Mammary epithelial cell (primary cell): ENCODE measurements at places on chromosomes 16 and 17. TPM values are rescaled to one million over a fixed set of nuclear protein-coding genes. Genes with fewer than 3 reads are reported as not detected.

DNA sequence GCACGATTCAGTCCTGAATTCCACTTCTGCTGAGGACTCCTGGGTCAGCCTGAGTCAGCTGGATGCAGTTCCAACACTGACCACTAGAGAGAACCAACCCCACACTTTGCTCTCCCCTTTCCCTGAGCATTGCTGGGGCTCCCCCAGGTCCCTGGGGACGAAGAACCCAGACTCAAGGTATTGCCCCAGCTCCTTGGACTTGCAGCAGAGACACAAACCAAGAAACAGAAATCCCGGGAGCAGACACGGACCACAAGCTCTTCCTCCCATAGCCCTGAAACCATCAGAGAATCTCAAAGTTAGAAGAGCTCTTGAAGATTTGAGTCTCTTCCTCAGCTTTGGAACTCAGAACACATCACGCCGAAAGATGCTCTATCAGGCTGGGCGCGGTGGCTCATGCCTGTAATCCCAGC, 678 bp upstream of the GH1 start:
- DNase-seq, result peak; percentile 38

DNA sequence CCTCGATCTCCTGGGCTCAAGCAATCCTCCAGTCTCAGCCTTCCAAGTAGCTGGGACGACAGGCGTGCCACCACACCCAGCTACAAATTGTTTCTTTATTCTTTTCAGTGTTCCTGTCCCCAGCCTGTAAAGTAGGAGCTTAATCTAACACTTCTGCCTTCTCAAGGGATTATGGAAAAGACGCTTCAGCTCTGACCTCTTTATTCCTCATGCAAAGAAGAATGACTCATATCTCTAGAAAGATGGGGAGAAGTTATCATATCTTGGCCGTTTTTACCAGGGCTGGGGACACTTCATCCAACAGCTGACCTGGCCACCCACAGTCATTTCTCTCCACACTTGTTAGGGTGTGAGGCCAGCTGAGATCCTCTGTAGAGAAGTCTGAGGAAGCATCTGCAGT, 172.6 kb downstream of the HAPSTR1 start:
- DNase-seq, result no peak

- peak; percentile 26 for DNase-seq
Measured at GRCh38 chr17:1485423-1486376, 6.8 kb downstream of the MYO1C start.

Gene HS3ST3A1
- 1.4 TPM for polyA plus RNA-seq

GRCh38 chr16:56400458-56400857, 24.9 kb downstream of the AMFR start:
- no peak for DNase-seq

DNA sequence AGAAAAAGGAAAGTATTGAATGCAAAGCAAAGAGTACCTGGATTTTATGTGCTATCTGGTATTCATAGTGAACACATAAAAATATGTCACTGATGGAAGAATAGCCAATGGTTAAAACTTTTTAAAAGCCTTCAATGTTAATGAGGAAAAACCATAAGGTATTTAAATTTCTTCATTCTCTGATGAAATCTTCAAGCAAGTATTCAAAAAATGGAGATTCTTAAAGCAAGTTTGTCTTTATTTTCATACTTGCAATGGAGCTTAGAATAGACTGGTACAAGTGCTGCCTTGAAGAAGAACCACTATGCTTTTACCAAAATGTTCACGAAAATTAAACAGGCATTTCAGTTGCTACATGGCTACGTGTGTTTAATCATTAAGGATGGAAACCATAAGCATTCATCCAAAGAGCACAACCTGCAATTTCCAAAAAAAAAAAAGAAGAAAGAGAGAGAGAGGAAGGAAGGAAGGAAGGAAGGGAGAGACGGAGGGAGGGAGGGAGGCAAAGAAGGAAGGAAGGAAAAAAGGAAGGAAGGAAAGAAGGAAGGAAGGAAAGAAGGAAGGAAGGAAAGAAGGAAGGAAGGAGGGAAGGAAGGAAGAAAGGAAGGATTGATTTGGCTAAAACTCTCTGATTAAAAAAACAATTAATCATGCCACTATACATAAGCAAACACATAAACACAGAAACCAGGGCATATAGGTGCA, 17.6 kb downstream of the HS3ST3A1 start:
- no peak for DNase-seq

DNA sequence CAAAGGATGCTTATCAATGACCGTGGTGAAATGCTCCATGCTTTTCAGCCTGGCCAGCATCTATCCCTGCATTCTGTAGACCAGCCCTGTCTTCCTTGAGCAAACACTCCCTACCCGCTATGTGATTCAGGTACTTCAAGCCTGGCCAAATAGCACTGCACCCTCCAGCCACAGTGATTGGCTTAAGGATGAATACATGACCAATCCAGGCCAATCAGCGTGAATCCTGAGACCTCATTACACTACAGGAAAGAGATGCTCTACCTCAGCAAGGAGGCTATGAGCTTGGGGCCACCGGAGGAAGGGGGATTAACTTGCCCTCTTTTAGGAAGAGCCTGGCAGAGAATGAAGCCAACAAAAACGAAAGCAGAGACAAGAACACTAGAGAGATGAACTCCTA, 162.5 kb downstream of the ZNF423 start:
- no peak for DNase-seq

DNA sequence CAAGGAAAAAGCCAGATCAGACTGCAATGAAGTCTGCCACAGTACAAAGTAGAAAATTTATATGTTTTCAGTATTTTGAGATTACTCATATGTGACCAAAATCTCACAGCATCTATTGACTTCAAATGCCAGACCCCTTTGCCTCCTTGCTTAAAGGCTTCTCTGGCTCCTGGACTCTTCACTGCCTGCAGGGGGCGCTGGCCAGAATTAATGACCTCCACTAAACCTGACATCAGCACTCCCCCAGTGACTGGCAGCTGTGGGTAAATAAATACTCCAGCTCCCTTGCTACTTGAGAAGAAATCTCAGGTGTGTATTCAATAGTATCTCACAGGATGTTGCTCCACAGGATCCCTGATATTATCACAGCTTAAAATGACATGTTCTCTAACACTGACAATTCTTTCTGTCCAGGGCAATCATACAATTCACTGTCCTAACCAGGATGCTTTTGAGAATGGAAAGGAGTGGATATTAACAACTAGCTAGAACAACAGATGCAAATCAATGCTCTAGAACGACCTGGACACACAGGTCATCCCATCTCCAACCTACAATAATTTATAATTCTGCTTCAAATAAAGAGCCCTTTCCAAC, 4.0 kb downstream of the BECN1 start:
- DNase-seq, result peak; percentile 32

GRCh38 chr17:60647705-60648104, 29.9 kb upstream of the BCAS3 start:
- no peak for DNase-seq

- DNase-seq, result no peak
Measured at GRCh38 chr16:63467513-63467912, 1431.3 kb upstream of the CDH8 start.

- peak; percentile 33 for DNase-seq
Measured at GRCh38 chr17:66304304-66305174, 2.1 kb downstream of the PRKCA start.

Gene STH
- not detected for polyA plus RNA-seq

Gene ADAMTS18
- polyA plus RNA-seq, result not detected

Gene AIPL1
- not detected for polyA plus RNA-seq

Gene MPV17L
- polyA plus RNA-seq, result 1.7 TPM

Gene MARF1
- 7.6 TPM for polyA plus RNA-seq
